ENCODE measurements at places on chromosomes 2 and 18. TPM values are rescaled to one million over a fixed set of nuclear protein-coding genes. Genes with fewer than 3 reads are reported as not detected.

DNA sequence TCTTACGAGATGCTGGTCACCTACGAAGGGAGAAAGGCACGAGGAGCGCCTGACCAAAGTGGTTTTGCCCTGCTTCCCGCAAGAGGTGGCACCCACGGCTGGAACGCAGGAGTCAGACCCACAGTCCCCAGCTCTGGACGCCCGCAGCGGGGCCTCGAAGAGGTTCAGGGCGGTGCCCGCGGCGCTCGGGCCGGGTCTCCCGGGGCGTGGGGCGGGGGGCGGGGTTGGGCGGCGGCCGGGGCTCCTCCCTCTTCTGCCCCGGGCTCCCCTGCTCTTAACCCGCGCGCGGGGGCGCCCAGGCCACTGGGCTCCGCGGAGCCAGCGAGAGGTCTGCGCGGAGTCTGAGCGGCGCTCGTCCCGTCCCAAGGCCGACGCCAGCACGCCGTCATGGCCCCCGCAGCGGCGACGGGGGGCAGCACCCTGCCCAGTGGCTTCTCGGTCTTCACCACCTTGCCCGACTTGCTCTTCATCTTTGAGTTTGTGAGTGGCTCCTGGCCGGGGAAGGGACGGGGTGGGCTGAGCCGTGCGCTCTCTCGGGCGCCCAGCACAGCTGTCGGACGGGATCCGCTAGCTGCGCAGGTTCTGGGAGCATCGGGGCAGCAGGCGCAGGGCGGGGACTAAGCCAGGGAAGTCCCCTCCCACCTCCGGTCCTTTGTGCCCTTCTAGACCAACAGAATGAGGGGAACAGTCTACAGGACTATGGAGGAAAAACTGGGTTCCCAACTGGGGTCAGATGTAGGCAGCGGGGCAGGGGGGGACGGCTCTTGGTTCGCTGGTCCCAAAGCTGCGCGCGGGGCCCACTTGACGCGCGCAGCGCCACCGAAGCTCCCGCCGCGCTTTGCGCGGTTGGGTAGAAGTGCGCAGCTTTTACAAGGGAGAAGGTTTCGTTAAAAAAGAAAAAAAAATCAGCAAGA, at the start of gene MAL:
TSS of gene MAL (plus strand) at position 303 of the 914 bp plus-strand sequence. CDS start at position 388, 85 bp downstream.
- peaks cover 8% of the 10 kb centered on the region for H3K27me3 ChIP-seq
- H3K4me3 ChIP-seq = no peak within 1 kb of the TSS
- no peak within 1 kb of the TSS for H3K27ac ChIP-seq
- no peak for DNase-seq

DNA sequence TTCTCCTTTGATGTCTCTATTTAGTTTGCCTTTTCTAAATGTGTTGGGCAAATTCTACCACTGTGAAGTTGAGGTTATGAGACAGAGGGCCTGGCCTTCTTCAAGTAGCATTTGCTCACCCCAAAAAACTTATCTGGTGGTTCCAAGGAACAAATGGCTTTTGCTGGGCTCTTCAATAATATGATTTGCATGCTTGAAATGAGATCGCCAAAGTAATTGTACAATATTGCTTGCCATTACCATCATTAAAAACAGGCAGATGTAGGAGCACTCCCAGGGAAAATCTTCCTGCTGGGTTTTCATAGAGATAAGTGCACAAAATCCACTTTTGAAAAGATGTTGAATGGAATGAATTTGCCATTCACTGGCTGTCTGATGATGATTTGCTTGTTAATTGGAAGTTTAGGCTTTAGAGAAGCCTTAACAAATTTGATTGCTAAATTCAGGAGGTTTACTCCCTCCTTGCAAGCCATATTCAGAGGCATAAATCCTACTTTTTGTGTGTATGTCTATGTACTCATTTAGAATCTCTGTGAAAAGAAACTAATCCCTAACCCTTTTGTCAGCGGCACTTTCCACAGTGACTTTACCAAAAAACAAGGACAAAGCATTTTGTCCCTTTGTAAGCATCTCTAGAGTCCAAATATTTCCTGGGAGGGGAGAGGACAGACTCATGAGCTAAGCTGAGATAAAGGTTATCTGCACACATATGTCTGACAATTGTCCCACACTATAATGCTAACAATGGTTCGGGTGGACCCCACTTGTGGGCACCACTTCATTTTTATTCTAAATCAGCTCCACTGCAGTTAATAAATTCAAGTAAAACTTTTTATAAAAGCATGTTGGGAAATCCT, 240.8 kb upstream of the PIK3C3 start:
- no peaks in the 10 kb centered on the region for H3K27me3 ChIP-seq
- no peak overlapping the region for H3K4me3 ChIP-seq
- no peak overlapping the region for H3K27ac ChIP-seq
- no peak for DNase-seq
- H3K4me1 ChIP-seq = no peaks in the 10 kb centered on the region
- H3K36me3 ChIP-seq = no peaks in the 10 kb centered on the region

- DNase-seq = no peak
- no peaks in the 10 kb centered on the region for H3K4me1 ChIP-seq
- 0 out of 2 replicates have a peak, but pooled peaks cover 2% of the 10 kb centered on the region for H3K36me3 ChIP-seq
- H3K27me3 ChIP-seq = no peaks in the 10 kb centered on the region
Observed at GRCh38 chr2:109537565-109538222, 76.1 kb downstream of the SEPTIN10 start.

DNA sequence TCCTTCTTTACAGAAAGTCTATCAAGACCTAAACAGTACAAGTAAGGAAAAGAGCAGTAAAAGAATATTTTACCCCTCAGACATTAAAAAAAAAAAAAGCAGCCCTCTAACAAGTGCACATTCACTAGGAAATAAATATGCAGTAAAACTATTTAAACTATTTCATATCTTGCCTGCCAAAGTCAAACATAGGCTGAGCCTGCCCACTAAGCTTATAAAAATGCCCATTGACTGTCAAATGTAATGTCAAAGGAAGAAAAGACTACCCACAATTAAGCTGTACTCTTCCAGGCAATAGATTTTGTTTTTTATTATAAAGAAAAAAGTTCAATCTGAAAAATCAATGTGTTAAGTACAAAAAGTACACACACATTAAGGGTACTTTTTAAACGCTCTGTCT, 11.8 kb downstream of the ALS2 start:
- H3K4me1 ChIP-seq = no peaks in the 10 kb centered on the region
- H3K27me3 ChIP-seq = no peaks in the 10 kb centered on the region
- H3K4me3 ChIP-seq = no peak overlapping the region
- 0 out of 2 replicates have a peak, but pooled peaks cover 3% of the 10 kb centered on the region for H3K36me3 ChIP-seq

GRCh38 chr2:123993728-123994323, 31.3 kb upstream of the CNTNAP5 start:
- no peak overlapping the region for H3K27ac ChIP-seq
- peak; percentile 58 for DNase-seq
- H3K27me3 ChIP-seq = no peaks in the 10 kb centered on the region
- H3K36me3 ChIP-seq = no peaks in the 10 kb centered on the region

- no peak for DNase-seq
- H3K36me3 ChIP-seq = no peaks in the 10 kb centered on the region
- no peaks in the 10 kb centered on the region for H3K27me3 ChIP-seq
- H3K4me3 ChIP-seq = no peak overlapping the region
- H3K27ac ChIP-seq = no peak overlapping the region
Observed at GRCh38 chr2:109348190-109348589, 219.2 kb downstream of the SH3RF3 start.

- H3K4me3 ChIP-seq = no peak overlapping the region
- no peaks in the 10 kb centered on the region for H3K27me3 ChIP-seq
- no peaks in the 10 kb centered on the region for H3K4me1 ChIP-seq
- H3K36me3 ChIP-seq = no peaks in the 10 kb centered on the region
Observed at GRCh38 chr2:194289712-194290346, 1367.2 kb upstream of the SLC39A10 start.

DNA sequence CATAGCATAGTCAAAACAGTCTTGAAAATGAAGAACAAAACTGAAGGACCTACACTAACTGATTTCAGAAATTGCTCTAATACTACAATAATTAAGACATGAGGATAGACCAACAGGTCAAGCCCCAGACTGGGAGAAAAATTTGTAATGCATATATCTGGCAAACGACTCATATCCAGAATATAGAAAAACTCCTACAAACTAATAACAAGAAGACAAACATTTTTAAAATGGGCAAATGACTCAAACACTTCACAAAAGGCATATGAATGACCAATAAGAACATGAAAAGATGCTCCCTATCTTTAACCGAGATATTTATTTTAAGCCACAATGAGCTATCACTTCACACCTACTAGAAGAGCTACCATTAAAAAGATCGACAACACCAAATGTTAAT, 14.2 kb downstream of the TGFBRAP1 start:
- peak; percentile 26 for DNase-seq
- H3K4me1 ChIP-seq = peaks cover 16% of the 10 kb centered on the region
- no peak overlapping the region for H3K27ac ChIP-seq
- H3K27me3 ChIP-seq = no peaks in the 10 kb centered on the region

DNA sequence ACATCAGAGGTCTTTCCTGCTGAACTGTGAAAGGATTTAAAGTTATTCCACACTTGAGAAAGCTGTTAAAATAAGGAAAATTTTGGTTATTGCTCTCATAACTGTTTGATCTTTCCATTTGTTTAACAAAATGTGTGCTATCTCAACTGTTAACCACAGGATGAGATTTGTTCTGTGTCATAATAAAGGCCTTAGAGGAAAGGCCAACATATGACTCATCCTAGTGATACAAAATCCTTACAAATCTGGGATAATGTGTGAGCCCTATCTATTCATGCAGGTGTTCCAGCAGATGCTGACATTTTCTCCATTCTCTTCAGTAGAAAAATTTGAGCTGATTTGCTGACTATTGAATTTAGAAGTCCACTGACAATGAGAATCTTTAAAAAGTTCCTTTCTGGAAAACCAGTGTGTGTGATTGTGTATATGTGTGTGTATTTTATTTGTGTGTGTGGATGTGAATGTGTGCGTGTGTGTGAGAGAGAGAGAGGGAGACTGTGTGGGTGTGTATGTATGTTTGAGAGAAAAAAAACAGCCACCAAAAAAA, 1111.9 kb upstream of the GYPC start:
- H3K27me3 ChIP-seq = no peaks in the 10 kb centered on the region
- H3K4me3 ChIP-seq = no peak overlapping the region
- DNase-seq = no peak
- no peak overlapping the region for H3K27ac ChIP-seq
- no peaks in the 10 kb centered on the region for H3K4me1 ChIP-seq

DNA sequence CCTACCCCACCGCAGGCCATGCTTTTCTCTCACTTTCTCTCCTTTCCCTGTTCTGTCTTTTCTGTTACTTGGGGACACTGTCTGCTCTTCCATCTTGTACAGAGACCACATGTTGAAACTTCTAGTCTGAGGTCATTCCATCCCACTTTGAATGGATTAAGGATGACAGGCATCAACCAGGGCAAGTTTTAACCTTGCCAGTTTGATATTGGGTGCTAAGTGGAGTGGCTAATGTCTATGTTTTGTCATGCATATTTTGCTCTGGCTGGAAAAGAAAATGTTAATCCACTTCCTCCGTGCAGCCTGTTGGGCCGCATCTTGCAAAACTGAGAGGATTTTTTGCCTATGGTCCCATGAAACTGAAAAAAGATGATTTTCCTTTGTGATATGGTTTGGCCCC, 205.5 kb upstream of the SESTD1 start:
- H3K27me3 ChIP-seq = no peaks in the 10 kb centered on the region
- no peak for DNase-seq
- H3K4me1 ChIP-seq = no peaks in the 10 kb centered on the region
- H3K4me3 ChIP-seq = no peak overlapping the region
- no peaks in the 10 kb centered on the region for H3K36me3 ChIP-seq
- H3K27ac ChIP-seq = no peak overlapping the region

DNA sequence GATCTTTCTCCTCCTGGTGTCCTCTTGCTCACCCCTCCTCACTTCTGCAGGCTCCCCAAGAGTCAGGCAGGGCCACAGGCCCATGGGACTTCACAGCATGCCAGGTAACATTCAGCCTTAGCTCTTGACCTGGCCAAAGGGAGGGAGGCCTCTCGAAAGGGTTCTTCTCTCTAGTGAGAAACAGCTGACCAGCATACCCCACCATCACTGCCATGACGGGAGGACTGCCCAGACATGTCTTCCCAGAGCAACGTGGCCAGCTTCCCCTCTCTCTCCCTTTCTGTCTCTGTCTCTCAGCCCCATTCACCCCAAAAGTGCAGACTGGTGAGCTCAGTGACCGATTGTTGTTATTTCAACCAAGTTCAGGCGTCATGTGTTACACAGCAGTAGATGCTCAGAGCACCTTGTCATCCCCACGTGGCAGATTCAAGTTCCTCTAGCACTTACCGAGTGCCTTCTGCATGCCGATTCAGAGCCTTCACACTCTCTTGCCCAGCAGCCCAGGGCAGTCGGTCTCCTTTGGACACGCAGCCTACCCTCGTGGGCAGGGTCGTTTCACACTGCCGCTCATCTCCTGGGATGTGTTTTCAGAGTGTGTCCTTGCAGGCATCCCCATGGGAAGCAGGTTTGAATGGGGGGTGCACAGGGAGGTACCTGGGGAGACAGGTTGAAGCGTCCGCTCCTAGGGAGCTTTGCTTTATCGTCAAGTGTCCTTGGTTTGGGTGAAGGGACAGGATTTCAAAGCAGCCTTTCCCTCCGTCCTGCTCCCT, 259.9 kb downstream of the NDUFA10 start:
- H3K27me3 ChIP-seq = peaks cover 4% of the 10 kb centered on the region
- H3K36me3 ChIP-seq = no peaks in the 10 kb centered on the region
- H3K27ac ChIP-seq = no peak overlapping the region
- no peak overlapping the region for H3K4me3 ChIP-seq
- no peaks in the 10 kb centered on the region for H3K4me1 ChIP-seq

GRCh38 chr2:163341426-163341825, 394.4 kb downstream of the FIGN start:
- H3K36me3 ChIP-seq = no peaks in the 10 kb centered on the region
- 0 out of 2 replicates have a peak, but pooled peaks cover 3% of the 10 kb centered on the region for H3K27me3 ChIP-seq
- no peak overlapping the region for H3K4me3 ChIP-seq
- no peaks in the 10 kb centered on the region for H3K4me1 ChIP-seq
- DNase-seq = no peak

GRCh38 chr2:207137596-207138337, 28.0 kb downstream of the KLF7 start:
- H3K4me3 ChIP-seq = no peak overlapping the region
- H3K4me1 ChIP-seq = peaks cover 20% of the 10 kb centered on the region
- no peak for DNase-seq
- no peak overlapping the region for H3K27ac ChIP-seq

- no peak overlapping the region for H3K27ac ChIP-seq
- H3K27me3 ChIP-seq = peaks cover 26% of the 10 kb centered on the region
- H3K36me3 ChIP-seq = no peaks in the 10 kb centered on the region
- no peaks in the 10 kb centered on the region for H3K4me1 ChIP-seq
- no peak overlapping the region for H3K4me3 ChIP-seq
Observed at GRCh38 chr2:239748811-239749210, 276.3 kb downstream of the NDUFA10 start.

- DNase-seq = no peak
- no peaks in the 10 kb centered on the region for H3K36me3 ChIP-seq
- peaks cover 4% of the 10 kb centered on the region for H3K4me1 ChIP-seq
- H3K4me3 ChIP-seq = no peak overlapping the region
- H3K27me3 ChIP-seq = no peaks in the 10 kb centered on the region
- no peak overlapping the region for H3K27ac ChIP-seq
Observed at GRCh38 chr2:75500633-75501032, 60.1 kb downstream of the EVA1A start.

GRCh38 chr2:57943315-57943714, 103.3 kb upstream of the VRK2 start:
- no peak overlapping the region for H3K27ac ChIP-seq
- no peak for DNase-seq
- H3K4me3 ChIP-seq = no peak overlapping the region
- H3K27me3 ChIP-seq = no peaks in the 10 kb centered on the region
- no peaks in the 10 kb centered on the region for H3K36me3 ChIP-seq
- no peaks in the 10 kb centered on the region for H3K4me1 ChIP-seq

The LHCGR gene
- not detected for total RNA-seq

The STPG4 gene
- 0.14 TPM for total RNA-seq

The MOGAT1 gene
- not detected for total RNA-seq

The COL5A2 gene
- total RNA-seq = 215 TPM

The PRKAG3 gene
- 0.16 TPM for total RNA-seq

The SH2D6 gene
- total RNA-seq = 0.77 TPM

Data from SJCRH30 (cell line).